Myocyte (in vitro differentiated cells): ENCODE measurements at places on chromosomes 3 and 15.

DNA sequence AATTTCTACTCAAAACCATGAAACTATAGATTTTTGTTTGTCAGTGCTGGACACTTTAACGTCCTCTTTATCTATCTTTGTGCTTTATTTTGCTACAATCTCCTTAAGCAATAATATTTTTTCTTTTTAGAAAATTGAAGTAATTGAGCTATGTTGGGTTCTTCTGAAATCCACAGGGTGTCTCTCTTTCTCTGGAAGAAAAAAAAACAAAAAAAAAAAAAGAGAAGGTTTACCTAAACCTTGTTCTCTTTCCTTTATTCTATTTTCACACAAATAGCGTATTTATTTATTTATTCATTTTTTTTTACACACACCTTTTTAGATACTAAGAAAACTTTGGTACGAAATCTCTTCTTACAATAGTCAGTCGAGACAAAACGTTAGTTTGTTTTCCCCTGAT is 601.0 kb downstream of the EDEM1 start:
- no peak for DNase-seq

GRCh38 chr15:42344763-42345162 is 14.5 kb upstream of the CAPN3 start:
- DNase-seq, result no peak

GRCh38 chr3:17300441-17300840 is 415.7 kb downstream of the PLCL2 start:
- DNase-seq, result no peak

- DNase-seq, result no peak
These were observed 515 bp downstream of the EPHA6 start for GRCh38 chr3:96814651-96815567.

DNA sequence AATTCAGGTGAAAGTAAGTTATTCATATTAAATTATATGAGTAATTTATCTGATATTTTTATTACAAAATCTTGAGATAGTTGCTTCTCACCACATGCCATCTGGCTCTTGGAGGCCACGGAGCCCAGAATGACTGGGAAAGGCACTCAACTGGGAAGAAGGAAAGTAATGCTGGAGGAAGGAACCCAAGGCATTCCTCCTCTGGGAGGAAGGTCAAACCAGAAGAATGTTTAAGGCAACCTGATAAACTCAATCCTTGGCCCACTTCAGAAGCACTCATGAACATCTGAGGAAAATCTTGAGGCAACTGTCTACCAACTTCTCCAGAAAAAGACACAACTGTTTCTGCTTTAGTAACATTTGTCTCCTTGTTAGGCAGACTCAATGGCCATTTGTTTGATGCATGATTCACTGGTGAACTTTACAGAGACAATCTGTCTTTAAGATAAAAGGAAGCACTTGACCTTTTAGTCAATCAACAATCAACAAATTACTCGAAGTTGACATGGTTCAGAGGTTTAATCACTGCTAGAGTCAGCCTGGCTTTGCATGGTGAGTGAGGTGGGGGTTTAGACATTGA is 261.4 kb upstream of the MME start:
- DNase-seq, result peak; percentile 67

DNA sequence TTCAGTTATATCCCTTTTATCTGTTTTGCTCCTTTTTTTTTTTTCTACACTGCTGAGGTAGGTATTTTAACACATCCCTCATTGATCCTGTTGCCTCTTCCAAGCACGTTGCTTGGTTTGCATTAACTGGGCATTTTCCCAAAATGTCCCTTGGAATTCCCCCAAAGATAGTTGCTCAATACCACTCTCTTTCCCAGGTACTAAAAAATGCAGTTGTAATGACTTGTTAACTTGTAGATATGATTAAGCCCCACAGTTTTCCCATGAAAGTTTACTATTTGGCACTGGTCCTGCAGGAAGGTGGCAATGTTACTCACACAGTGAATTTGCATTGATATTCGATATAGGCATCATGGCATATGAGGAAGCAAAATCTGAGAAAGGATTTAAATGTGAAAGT is 67.1 kb downstream of the GRM7 start:
- DNase-seq, result no peak
